ENCODE measurements at places on chromosomes 11 and 22.
A peak's percentile ranks its signal among the peaks of the same experiment; 100 is the strongest.

DNA sequence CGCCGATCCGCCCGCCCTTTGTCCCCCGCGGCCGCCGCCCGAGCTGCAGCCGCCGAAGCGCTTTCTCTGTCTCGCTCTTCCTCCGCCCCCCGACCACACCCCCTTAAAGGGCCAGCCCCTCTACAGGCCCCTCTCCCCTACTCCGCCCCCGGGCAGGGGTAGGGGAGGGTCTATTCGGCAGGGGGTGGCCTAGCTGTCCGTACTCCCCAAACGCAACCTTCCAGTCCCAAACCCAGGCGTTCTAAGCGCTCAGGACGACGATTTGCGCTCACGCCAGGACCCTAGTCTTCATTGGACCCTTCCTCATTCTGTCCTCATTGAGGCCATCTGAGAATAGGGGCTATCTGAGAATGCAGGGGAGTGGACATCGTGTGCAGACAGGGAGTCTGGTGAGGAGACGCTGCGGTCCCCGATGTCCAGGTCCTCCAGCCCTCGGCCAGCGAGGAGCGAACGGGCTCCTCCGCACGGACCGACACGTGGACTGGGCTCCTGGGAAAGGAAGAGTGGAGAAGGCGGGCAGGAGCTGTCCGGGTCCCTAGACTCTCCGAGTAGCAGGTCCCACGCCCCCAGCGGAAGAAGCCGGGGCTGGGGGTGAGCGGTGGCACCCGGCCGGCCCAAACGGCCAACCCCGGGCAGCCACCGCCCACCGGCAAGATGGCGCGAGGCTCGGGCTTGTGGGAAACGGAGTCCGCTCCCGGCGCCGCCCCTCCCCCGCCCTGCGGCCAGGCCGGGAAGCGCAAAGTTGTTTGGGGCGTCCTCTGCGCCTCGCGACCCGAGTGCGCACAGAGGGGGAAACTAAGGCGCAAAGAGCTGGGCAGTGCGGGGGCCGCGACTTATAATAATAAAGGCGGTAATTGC is at the start of gene PPP1R14B:
Gene PPP1R14B, minus strand, starts transcription at position 73 of the 858 bp plus-strand sequence. CDS start 270 bp downstream, outside the sequence.
- DNase-seq: no peak

DNA sequence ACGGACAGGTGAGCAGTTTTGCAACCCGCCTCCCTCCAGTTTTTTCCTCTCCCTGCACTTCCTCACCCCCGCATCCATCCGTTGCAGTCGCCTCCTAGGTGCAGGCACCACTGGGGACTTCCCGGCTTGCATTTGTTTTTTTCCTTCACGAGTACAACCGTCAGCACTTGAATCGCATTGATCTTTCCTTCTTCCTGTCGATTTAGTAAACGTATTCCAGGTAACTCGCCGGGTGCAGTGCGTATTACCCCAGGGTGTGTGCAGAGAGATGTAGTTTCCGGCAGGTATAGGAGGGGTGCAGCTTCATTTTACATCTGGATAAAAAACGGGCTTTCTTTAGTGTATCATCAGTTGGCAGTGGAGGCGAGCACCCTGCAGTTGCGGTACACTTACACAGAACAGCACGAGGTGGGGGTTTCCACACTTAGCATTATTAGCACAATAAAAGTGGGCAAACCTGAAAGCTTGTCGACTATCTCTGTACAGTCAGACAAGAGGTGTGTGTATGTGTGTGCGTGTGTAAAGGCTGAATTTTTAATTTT is at the start of gene SORL1-AS1:
Gene SORL1-AS1, minus strand, starts transcription at position 359 of the 542 bp plus-strand sequence.
- DNase-seq: peak; percentile 36

DNA sequence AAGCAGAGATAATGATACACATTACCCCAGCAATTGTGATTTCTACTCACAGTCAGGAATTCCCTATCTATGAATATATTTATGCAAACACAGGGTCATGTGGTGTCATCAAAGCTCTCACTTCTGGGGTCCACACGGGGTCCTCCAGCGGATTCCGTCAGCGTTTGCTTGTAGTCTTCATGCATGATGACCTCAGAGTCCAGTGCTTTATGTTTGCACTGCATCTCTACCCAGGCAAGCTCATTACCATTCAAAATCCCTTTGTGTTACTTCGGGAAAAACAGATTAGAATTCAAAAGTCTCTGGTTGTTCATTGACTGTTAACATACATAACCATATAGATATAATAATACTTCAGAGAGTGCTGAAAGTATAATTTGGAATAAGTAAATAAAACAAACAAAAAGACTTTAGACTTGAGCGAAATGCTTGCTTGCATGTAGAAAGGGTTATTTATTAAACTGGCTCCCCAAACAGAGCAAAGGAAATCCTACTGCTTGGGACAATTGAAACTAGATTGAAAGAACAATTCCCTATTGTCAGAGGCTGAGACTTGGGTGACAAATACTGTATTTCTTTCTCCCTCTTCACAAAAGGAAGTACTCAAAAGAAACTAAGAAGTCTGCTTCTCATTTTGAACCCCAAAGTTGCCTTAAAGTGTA is 423.1 kb downstream of the ETS1 start:
- no peak for DNase-seq

- no peak for DNase-seq
Observed at GRCh38 chr11:134120143-134120850, 51.4 kb downstream of the JAM3 start.

DNA sequence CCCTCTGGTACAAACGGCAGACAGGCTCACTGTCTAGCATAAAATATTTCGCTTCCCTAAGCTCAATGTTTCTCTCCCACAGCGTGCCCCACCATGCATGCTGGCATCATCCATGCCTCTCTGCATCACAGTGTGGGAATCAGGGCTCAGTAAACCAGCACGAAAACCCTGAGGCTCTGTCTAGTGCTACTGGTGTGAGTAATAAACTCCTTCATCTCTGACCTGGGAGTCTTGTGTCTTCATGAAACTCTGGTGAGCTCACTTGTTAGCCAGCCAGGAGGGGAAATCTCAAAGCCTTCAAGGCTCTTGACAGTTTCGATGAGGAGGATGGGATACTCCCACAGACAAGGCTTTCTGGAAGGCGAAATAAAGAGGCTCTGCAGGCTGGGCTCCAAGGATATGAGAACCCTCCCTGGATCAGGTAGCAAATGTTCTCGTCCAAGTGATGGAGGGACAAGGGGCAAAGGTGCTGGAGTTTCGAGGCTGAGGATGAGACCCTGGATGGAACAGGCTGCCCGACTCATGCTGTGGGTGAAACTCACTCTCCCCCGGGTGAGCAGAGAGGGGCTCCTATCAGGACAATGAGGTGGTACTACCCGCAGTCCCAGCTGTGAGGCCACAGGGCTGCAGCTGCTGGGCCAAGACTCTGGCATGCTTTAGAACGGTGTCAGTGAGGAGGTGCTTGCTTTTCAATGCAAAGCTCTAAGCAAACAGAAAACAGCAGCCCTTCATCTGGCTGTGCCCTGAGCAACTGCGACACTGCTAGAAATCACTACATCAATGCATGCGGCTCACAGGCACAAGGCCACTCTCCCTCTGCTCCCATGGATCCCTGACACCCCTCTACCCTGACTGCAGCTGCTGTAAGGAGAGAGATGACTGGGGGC is 69.3 kb downstream of the SHANK2 start:
- no peak for DNase-seq

GRCh38 chr22:20204806-20205205 is 54.0 kb upstream of the CCDC188 start:
- DNase-seq: no peak

DNA sequence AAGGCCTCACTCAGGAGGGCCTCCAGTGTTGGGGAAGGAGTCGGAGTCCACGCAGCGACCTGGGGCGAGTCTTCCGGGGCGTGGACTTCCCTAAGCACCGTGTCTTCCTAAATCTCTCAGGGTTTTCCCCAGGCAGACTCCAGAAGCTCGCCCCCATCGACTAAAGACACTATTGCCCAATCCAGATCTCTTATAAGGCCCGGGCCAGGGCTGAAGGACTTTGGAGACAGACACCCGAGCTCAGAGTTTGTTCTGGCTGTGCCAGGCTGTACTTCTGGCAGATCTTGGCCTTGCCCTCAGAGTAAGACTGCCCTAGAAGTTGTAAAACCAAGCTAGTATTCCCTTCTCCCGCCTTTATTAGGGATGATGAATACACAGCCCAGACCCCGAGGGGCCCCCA is 191.4 kb downstream of the BUD13 start:
- no peak for DNase-seq

Data from stimulated activated CD4-positive, alpha-beta T cell treated with anti-CD3 and anti-CD28 coated beads, Interleukin-1b, Interleukin-23, amount 100 ng/mL, for 24 hours (primary cell).